Islet precursor cell (in vitro differentiated cells): ENCODE measurements at places on chromosomes 11 and 22.
A peak's percentile ranks its signal among the peaks of the same experiment; 100 is the strongest.

DNA sequence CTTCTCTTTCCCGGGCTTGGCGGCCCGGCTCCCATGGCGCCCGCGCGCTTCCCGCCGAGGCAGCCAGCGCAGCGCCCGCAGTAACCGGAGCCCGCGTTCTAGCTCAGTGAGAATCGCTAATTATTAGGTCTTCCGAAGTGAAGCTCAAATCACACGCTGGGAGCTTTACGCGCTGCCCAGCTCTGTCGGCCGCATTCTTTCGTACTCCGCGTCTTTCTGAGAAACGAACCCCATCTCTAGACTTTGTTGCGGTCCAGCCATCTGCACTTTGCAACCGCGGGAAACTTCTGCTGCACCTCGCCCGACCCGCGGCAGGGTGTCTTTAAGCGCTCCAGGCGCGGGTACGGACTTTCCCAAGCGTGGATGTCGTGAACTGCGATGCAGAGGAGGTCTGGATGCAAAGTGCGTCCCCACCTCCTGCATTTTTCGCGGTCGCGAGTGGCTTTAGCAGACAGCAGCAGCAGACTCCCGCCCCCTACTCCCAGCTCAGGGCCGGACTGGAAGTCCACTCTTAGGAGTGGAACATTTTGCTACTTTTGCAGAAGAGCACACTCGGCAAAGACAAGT lies 6.0 kb upstream of the PAX6 start:
- peak; percentile 47 for DNase-seq

- DNase-seq, result peak; percentile 35
Measured at GRCh38 chr11:134630861-134631260, 218.8 kb upstream of the B3GAT1 start.

DNA sequence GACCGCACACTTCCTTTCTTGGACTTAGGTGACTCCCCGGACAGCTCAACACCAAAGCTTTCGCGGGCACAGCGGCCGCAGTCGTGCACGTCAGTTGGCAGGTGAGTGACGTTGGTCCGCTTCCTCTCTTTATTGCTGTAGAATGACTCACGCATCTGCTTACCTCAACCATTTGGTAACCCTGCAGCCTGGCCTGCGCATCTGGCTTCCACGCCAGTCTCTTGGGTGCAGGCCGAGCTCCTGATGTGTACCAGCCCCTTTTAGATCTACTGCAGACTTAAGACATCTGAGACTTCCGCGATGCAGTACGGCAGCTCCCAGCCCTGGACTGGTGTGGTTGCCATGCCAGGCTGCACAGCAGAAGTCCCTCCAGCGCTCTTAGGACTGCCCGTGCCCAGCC lies 12.4 kb upstream of the TRMU start:
- no peak for DNase-seq

- peak; percentile 45 for DNase-seq
Measured at GRCh38 chr11:45926536-45927331, 4.3 kb downstream of the LARGE2 start.

DNA sequence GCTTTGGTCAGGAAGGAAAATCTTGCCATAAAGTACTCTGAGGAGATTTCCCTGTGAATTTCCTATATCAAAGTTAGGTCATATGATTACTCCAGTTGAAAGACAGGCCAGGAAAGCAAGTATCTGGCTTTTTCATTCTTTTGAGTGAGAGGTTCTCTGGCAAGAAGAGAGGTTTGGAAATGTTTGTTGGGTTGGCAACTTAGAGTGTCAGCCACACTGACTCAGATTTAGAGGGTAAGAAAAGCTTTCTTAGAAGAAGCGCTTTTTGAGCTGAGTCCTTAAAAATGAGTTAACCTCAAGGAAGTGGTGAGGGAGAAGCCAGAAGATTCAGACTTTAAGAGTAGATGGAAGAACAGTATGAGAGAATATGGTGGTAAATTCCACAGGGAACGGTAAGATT lies 86.1 kb upstream of the BDNF start:
- DNase-seq, result no peak

- DNase-seq, result no peak
Measured at GRCh38 chr11:3954448-3955298, 99.2 kb downstream of the STIM1 start.

DNA sequence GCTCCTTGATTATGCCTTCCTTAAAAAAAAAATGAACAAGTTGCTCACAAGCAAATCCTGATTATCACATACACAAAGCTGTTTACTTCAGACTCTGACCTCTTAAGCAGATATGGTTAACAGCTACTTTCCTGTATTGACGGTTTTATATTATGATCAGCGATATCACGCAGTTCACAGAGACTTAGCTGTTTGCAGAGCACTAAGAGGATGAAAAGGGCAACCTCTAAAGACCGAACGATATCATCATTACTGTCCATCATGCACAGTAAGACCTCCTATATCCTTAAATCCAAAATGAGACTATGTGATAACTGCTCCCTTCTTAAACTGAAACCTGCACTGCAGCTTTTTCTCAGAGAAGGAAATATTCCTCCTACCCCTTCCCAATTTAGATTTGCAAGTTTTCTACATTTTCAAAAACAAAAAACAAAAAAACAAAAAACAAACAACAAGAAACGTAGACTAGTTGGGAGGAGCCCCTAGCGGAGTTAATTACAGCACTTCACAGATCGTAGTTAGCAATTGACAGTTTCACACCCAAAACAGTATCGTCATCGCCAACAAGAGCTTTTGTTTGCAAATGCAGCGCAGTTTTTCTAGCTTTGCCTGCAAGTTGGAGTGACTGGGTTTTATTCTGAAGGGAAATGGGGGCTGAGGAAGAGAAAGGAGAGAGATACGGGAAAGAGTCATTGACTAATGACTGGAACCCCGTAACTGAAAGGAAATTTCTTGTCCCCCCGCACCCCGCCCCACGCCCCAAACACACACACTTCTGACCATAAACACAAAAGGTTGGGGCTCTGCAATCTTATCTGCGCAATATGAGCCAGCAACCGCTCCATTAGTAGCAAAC lies 1.2 kb downstream of the DDX6 start:
- DNase-seq, result no peak
